ENCODE measurements at places on chromosomes 12 and 14.

DNA sequence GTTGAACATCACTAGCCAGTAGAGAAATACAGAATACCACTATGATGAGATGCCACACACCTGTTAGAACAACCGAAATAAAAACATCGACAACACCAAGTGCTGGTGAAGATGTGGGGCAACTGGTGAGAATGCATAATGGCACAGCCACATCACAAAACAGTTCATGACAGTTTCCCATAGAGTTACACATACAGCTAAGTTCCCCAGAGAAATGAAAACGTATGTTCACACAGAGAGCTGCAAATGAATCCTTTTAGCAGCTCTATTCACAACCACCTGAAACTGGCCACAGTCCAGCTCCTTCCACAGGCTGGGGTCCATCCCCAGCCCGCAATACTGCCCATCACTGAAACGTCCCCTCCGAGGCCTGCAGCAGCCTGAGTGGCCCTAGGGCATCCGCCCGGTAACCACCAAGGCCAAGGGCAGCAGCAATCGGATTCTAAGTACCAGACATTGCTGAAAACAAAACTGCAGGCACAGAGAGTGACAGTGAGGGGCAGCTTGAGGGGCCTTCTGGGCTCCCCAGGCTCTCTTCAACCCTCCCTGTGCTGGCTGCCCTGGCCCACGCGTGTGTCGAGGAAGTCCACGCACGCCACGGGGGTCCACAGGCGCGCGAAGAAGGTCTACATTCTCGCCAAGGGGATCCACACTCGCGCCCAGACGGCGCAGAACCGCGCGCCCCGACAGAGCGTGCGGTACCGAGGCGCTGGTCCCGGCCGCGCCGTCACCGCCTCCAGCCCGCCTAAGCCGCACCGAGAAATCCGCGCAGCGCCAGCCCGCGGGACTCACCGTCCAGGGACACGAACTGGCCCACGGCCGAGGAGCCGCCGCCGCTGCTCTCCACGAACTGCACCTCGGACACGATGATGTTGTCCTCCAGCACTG is 903 bp downstream of the BRF1 start:
- peak; percentile 37 for DNase-seq

GRCh38 chr12:64666054-64666914 is 56.0 kb downstream of the RASSF3 start:
- DNase-seq = no peak

DNA sequence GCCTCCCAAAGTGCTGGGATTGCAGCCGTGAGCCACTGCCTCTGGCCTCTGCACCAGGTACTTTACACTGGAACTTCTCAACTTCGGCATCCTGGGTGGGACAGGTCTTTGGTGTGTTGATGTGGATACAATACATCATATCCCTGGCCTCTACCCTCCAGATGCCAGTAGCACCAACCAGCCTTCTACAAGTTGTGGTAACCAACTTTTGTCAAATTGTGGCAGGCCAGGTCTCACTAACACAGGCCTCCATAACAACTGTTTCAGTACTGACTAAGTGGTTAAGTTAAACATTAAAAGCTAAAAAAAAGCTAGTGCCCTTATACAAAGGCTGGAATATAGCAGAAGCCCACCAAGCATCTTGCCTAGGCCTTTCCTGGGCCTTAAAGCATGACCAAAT is 232.9 kb downstream of the PCNX1 start:
- no peak for DNase-seq

DNA sequence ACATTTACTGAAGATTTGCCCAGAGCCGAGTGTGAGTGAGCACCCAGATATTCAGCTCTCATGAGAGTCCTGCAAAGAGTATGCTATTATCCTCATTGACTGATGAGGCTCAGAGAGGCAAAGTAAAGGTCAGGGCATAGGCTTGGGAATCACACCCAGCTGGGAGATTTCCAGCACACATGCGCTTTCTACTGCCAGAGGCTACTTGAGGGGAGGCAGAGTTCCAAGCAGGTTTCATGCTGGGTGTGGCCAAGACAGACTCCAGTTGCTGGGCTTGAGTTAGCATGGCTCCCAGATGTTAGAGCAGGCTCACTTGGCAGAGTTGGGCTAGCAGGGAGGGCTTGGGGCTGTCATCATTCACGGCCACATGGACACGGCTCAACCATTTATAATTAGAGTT is 14.4 kb upstream of the FAM181A start:
- no peak for DNase-seq

DNA sequence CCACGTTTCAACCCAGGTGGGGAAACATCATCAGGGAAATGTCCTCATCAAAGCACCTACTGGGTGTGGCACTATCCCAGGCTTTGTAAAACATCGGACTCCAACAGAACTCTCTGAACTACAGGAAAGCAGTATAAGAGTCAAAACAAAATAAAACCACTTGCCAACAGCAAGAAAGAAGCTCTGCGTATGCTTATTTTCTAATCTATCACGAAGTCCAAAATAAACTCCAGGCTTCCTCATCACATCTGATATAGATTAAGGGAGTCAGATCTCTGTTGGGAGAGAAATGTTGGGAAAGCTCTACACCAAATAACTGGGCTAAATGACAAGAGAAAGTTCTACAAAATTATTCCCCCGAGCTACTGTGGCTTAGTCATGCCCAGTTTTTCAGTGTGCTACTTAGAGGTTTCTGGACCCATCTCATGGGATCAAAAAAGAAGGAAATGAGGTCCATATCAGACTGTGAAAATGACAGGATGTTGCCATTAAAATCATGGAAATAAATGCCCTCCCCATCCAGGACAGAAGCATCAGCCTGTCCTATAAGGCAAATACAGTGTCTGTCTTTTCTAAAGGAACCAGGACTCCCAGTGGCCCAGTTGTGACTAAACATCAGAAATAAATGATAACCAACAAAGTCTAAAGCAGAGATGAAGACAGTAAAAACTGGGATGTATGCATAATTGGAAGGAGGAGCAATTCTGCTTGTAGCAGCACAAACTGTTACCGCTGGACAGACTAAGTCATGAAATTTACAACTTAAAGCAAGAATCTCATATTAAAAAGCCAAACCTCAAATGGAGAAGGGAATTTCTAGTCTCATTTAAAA is 149.5 kb downstream of the STXBP6 start:
- DNase-seq = no peak

GRCh38 chr12:104513681-104514080 is 56.9 kb downstream of the CHST11 start:
- DNase-seq = no peak

- peak; percentile 63 for DNase-seq
Observed at GRCh38 chr14:34331728-34332623, 130.1 kb downstream of the SPTSSA start.

GRCh38 chr12:111207761-111208160 is 161.1 kb downstream of the PHETA1 start:
- no peak for DNase-seq

DNA sequence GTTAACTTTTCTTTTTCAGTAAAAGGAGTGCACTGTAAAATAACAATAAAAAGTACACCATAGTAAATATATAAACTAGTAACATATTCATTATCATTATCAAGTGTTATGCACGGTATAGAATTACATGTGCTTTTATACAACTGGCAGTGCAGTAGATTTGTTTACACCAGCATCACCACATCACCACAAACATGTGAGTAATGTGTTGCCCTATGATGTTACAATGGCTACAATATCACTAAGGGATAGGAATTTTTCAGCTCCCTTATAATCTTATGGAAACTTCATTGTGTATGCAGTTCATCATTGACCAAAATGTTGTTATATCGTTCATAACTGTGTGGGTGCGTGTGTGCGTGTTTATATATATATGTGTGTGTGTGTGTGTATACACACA is 23.5 kb upstream of the NEDD1 start:
- no peak for DNase-seq

- DNase-seq = no peak
Observed at GRCh38 chr12:24359418-24359817, 409.9 kb upstream of the SOX5 start.

- DNase-seq = no peak
Observed at GRCh38 chr14:50941151-50941550, 3.1 kb downstream of the PYGL start.

DNA sequence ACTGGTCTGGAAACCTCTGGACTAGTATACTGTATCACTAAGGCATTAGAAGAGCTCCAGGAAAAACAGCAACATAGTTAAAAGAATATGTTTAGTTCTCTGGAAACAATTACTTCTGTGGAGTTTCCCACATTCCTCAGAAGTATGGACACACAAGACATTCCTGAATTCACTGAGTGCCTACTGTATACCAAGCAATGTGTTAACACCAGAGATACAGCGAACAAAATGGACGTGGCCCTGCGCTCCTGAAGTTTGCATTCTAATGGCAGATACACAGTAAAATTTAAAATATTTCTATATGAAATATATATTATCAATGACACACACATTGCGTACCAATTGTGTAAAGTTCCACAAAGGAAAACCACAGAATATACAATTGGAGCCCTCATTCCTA is 1.1 kb downstream of the ANGEL1 start:
- DNase-seq = no peak

- DNase-seq = no peak
Observed at GRCh38 chr12:124759841-124760503, 103.7 kb downstream of the SCARB1 start.

GRCh38 chr12:90808568-90808967 is 146.4 kb downstream of the CCER1 start:
- no peak for DNase-seq

All from activated CD4-positive, alpha-beta memory T cell treated with anti-CD3 and anti-CD28 coated beads, Interleukin-2, amount 10 ng/mL, durations not matched to agents 7 days and 5 days (primary cell).